ENCODE measurements at places on chromosomes 1 and 21.

DNA sequence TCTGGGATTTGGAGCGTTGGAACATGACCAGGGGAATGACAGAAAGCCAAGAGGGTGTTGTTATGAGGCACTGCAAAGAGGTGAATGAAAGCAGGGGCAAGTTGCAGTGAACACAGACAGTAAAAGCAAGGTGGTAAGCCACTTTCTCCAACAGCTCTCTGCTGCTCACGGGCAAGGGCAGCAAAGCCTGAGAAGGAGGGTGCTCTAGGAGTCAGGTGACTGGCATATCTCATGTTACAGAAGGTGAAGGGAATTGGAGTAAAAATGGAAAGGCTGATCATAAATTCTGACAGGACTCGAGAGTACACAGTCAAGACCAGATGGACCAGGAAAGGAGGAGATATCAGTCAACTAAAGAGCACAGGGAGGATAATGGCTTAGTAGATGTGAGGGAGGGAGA, 14.5 kb downstream of the VAV3 start:
- DNase-seq = no peak

GRCh38 chr1:28032281-28032680, 56.1 kb downstream of the EYA3 start:
- no peak for DNase-seq

GRCh38 chr1:39026051-39026865, at the start of gene NDUFS5:
Gene NDUFS5 (plus strand): TSS chr1:39026350. CDS start chr1:39028725, 2,375 bp downstream.
- peak; percentile 84 for DNase-seq

DNA sequence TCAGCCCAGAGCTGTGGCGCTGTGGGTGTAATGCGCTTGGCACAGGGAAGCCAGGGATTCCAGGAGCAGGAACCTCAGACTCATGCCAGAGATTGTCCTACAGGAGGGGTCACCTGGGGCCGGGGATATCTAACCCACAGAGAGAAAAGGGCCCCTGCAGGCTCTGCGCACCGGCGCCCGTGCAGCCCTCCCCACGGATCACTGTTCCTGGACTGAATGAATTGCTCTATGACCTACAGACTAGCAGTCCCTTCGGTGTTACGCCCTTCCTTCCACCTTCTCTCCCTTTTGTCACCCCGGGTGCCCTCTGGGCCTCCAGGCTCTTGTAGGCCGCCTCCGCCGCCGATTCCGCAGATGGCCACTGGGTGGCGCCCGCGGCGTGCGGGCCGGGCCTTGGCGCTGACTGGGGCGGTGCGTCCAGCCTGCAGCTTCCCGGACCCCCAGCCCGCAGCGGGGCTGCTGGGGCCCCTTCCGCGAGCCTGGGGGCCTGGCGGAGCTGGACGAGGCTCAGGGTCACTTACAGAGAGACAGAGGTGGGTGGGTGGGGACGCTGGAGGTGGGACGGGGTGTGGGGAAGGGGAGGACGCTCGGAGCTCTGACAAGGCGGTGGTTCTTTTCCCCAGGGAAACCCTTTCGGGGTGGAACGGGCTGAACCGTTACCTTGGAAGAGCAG, 101.3 kb downstream of the IER5 start:
- peak; percentile 62 for DNase-seq

DNA sequence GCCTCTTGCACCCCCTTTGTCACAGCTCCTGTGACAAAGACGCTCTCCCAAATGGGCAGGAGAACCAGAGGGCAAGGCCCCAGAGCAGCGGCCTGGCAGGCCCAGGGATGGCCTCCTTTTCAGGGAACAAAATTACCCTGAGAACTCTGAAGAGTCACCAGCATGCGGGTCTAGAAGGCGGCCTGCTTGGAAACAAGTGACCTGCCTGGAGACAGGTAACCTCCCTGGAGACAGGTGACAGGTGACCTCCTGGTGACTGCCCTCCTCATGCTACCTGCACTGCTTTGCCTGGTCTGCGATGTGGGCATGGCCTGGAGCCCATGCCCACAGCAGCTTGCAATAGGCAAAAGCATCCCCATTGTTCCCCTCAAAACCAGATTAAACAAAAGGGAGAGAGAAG, 86.5 kb upstream of the ZC3H12A start:
- DNase-seq = no peak

DNA sequence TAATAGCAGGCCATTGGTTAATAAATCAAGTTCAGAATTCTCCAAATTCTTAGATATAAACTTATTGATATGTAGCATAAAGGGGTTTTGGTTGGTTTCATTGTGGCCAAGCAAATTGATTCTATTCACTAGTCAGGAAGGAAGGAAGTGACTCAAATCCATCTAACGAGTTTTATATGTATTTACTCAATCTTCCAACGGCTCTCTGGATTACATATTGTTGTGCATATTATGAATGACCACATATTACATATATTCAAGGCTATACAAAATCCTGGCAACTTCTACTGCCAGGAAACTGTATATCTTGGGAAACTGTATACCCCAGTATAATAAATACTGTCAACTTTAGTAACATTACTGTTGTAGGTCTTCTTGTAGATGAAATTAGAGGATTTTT, 20.1 kb upstream of the PDE4B start:
- no peak for DNase-seq

Measured in CD4-positive, alpha-beta T cell treated with Interferon gamma for 1 hour (primary cell).